Stimulated activated CD4-positive, alpha-beta T cell treated with anti-CD3 and anti-CD28 coated beads, TNF-alpha, amount 100 ng/mL, for 1 hour (primary cell): ENCODE measurements at places on chromosomes 6 and 20.

DNA sequence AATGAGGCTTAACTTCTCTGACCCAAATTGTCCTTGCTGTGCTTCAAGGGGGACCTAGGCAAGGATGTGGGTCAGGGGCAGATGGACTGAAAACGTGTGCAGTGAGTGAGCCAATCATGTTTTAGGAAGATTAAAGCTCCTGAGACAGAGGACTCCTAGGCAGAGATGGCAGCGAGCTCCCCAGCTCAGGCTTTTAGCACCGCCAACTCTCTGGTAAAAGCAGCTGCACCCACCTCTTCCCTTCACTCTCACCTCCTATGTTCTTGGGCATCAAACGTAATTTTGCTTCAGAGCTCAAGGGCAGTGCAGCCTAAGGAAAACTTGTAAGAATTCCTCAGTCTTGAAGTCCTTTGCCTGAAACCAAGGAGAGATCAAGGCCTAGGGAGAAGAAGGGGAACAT lies 10.3 kb downstream of the RPP21 start:
- no peak for DNase-seq

DNA sequence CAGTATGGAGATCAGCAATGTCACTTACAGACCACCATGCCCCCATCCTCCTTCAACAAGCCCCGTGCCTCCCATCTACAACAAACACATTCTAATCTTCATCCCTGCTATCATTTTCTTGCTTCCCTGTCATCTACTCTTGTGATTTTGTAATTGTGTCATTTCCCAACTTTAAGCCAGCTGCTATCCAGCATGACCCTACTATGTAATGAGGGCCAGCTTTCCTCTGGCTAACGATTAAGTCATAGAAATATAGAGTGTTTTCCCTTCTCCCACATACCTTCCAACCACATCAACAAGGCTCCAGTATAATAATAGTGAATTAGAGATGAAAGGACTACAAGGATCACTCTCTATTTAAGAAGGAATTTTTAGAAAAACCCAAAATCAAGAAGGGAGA lies 607.0 kb downstream of the TENT5A start:
- DNase-seq, result no peak

DNA sequence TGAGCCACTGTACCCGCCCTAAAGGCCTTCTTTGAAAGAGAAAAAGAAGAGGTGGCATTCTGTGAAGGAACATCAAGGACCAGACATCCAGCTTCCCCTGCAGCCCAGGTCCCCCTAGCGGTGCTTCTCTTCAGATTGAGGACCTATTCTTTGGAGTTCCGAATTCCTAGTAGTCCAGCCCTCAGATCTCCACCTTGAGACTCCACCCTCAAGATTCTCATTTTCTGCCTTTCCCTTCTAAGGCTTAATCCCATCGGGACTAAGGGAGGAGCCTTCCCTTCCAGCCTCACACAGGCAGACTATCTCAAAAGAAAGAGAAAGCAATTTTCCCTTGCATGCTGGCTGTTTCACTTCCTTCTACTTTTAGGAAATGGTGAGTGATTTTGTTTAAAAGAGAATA lies 32.5 kb downstream of the MUC22 start:
- DNase-seq, result no peak

GRCh38 chr20:35318502-35319157 lies 26.4 kb upstream of the FAM83C start:
- no peak for DNase-seq

DNA sequence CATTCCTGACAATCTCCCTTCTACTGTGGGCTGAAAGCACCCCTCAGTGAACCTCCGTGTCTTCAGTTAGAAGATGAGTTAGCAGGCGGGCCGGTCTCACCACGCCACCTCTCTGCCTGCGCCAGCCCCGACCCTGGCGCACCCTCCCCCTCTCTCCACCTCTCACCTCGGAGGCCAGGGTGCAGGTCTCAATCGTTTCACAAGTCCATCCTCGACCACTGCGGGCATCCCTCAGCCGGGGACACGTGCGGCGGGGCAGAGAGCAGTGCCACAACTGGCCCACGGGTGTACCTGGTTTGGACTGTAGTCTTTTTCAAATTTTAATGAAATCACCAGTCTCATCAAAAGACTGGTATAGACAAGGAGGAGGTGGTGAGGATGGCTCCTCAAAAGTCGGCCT lies 34.4 kb downstream of the NFATC2 start:
- no peak for DNase-seq

DNA sequence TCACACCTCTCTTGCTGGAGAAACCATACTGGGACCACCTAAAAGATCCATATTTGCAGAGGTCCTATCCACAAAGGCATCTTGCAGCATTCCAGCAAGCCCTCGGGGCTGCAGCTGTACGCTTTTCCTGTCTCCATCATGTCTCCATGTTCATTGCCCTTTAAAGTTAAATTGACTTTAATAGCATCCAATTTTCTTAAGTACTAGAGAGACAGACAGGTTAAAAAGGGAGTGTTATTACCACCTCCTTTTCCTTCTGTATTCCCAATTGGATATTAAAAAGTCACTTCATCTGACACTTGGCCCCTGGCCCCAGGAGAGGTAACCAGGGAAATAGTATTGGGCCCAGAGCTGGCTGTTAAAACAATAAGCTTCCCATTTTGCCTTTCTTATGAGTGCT lies 178.6 kb downstream of the UNC5CL start:
- DNase-seq, result no peak

GRCh38 chr6:69735027-69735426 lies 61.8 kb downstream of the LMBRD1 start:
- no peak for DNase-seq
